ENCODE measurements at places on chromosomes 6 and 20.

DNA sequence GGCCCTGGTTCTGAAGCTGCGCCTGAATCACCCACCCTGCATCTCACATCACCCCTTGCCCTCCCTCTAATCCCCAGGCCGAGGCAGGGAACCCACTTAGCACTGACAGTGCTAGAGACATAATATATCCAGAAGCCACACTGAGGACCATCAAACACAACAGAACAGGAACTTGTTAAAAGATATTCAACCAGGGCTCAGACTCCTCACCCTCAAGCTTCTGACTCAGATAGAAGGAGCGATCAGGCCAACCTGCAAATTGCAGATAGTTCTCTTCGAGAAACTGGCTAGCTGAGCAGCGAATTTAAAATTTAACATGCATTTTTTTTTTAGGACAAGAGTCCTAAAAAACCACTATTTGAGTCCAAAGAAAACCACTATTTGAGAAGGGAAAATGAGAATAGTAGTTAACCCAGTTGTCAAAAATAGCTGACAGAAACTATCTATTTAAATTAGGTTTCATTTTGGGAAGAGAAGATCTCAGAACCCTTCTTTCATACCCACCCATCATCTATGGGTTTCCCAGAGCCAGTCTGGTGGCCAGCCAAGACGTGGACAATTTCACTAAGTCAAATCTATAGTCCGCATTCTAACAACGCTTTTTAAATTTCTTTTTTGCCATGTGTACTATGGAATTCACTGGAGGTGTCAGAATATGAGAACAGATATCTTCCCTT, 95.6 kb downstream of the OPRM1 start:
- DNase-seq, result no peak

DNA sequence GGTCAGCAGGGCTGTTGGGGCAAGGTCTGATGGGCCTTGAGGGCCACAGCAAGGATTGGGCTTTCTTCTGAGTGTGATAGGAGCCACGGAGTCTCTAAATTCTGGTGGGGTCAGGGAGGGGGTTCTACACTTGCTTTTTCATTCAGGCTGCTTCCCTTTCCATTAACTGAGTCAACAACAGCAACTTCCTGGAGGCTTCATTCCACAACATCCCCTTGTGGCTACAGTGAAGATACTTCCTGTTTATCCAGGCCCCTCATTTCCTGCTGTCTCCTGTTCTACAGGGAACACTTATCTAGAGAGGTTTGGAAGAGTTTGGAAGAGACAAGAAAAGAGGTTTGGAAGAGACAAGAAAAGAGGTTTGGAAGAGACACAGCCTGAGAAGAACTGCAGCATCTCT, 144.8 kb upstream of the ENPP5 start:
- DNase-seq, result no peak

- DNase-seq, result no peak
Measured at GRCh38 chr6:30991891-30992290, 8.4 kb downstream of the MUC21 start.

GRCh38 chr20:45873409-45874103, 7.5 kb upstream of the ZSWIM1 start:
- DNase-seq, result no peak

DNA sequence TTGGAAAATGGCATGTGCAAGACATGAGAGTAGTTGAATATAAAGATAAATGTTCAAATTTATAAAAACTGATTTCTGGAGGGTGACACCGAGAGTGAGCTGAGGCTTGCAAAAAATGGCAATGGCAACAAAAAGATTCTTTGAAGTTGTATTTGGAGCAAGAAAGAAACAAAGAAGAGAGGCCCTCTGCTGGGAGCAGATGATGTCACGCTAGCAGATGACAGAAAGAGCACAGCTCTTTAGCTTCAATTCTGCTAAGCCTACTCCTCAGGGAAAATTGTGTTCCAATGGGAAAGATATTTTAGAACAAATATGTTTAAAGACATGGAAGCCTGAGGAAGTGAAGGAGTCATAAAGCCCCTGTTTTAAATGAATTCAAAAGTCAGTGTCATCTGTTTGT, 125.3 kb upstream of the NOX3 start:
- no peak for DNase-seq

- no peak for DNase-seq
Measured at GRCh38 chr6:81906709-81907204, 154.3 kb upstream of the TENT5A start.

GRCh38 chr6:74656453-74656852, 549.4 kb downstream of the COL12A1 start:
- DNase-seq, result no peak

DNA sequence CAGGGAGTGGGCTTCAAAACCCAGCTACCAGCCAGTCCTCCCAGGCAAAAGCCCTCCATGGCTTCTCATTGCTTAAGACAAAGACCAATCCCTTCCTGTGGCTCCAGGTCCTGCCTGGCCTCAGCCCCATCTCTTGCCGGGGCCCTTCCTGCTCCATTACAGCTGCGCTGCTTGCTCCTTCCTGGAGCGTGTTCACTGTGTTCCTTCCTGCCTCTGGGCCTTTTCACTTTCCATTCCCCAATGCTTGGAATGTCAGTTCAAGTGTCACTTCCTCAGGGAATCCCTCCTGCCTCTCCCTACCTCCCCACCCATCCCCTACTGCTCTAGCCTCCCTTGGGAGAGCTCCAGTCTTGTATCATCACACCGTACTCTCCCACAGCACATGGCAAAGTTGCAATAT, 11.1 kb upstream of the ITPR3 start:
- DNase-seq, result no peak

DNA sequence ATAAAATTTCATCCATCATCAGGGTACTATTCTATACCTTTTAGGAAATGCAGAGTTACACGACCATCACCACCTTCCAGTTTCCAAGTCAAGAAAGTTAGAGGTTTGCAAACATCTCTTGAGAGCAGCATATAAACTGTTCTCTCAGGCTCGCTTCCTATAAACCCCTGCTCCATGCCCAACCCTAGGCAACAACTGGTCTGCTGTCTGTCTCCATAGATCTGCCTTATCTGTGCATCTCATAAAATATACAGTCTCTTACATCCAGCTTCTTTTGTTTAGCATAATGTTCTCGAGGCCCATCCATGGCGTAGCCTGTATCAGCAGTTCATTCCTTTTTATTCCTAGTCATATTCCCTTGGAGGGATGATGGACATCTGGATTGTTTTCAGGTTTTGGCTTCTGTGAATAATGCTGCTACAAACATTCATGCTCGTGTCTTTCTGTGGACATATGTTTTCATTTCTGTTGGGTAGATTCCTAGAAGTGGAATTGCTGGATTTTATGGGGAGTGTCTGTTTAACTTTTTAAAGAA, 6.1 kb downstream of the PTPRT start:
- DNase-seq, result no peak

GRCh38 chr20:49466114-49466912, 16.2 kb downstream of the KCNB1 start:
- DNase-seq, result no peak

GRCh38 chr6:106247733-106248132, 77.8 kb downstream of the ATG5 start:
- DNase-seq, result no peak

DNA sequence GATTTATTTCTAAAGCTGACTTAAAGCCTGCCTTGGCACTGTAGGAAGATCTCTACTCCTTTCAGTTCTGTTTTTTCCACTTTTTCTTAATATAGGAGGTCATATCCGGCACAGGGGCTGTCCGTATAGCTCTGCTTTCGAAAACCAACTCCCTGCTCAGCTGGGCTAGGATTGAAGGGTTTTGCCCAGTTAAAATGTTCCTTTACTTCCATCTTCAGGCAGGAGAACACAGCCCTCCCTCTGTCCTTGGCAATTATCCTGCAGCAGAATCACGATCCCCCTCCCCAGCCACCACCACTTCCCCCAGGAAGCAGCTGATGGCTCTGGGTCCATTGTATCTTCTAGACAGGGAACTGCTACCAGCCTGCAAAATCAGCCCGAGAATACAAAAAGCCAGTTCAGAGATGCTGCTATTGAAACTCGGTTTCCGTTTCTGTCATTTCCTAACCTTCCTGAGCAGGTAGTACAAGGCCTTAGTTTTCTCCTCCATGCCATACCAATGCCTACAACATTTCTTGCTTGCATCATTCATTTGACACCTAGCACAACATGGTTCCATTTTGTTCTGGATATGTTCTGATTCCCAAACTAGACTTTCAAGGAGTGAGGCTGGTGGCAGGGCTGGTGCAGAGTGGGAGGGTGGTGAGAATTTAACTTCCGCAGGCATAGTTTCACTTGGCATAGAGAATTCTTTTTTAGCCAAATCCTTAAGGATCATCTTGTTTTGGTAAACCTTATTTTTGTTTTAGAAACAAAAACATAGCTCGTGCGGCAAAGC, 53.9 kb downstream of the FAM50B start:
- DNase-seq, result no peak

- DNase-seq, result no peak
Measured at GRCh38 chr6:43520097-43520496, 3.2 kb downstream of the POLR1C start.

- DNase-seq, result peak; percentile 7
Measured at GRCh38 chr6:128731249-128732165, 151.4 kb upstream of the LAMA2 start.

DNA sequence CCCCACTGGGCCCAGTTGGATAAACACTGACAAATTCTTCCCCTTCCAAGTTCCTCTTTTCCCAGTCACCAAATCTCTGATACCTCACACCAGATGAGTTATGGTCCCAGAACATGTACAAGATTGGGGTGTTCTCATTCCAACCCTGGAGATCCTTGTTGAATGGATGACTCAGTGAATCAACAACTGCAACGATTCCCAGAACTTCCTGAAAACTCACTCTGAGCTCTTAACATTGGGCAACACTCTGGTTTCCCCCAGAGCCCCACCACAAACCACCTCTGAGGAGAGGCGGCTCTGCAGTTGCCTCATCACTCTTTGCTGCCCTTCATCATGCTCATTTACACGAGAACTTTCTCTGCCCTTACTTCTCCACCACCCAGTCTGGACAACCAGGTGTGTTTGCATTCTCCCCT, 115.2 kb downstream of the MRPL14 start:
- no peak for DNase-seq

DNA sequence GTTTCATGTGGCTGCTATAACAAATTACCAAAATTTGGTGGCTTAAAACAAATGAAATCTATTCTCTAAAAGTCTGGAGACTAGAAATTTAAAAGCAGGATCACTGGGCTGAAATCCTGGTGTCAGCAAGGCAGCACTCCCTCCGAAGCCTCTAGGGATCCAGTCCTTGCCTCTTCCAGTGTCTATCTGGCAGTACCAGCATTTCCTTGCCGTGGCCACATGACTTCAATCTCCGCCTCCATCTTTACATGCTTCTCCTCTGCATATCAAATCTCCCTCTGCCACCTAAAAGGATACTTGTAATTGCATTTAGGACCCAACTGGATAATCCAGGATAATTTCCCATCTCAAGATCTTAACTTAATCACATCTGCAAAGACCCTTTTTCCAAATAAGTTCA, 30.2 kb downstream of the ARHGAP18 start:
- no peak for DNase-seq

DNA sequence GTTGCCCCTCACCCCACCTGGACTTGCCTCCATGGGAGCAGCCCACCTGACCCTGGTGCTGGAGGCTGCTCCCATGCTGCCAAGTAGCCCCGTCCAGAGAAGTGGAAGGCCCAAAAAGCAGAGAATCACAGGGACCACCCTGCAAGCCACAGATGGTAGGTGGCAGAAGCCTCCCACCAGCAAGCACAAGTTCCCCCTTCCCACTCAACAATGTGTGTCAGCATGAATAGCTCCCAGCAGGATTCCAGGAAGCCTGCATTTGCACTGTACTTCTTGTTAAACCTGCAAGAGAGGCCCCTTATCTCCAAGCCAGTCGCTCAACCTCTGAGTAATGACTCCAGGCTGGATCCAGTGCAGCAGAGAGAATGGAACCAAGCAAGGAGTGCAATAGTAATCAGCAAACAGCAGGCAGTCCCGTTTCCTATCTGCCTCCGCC, 180.8 kb upstream of the CST7 start:
- no peak for DNase-seq

DNA sequence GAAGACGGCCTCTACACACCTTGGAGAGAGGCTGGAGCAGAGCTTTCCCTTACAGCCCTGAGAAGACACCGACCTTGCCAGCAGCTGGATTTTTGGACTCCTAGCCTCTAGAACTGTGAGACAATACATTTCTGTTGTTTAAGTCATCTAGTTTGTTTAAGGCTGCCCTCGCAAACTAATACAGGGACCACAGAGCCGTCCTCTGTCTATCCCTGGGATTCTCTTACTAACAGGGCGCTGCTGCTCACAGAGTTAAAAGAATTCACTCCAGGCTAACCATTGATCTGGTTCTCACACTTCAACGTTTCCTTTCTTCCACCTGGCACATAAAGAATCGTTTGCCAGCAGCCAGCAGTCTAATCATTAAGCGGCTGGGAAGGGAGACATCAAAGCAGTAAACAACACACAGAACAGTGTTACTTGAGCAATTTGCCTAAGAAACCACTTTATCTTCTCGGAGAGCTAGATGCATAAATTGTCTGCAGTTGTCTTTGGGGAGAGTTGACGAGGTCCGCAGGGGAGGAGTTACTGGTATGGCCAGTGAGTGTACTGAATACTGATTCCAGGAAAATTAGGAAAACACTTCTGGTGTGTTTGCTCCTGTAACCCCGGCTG, 103.5 kb upstream of the AKAP12 start:
- no peak for DNase-seq

DNA sequence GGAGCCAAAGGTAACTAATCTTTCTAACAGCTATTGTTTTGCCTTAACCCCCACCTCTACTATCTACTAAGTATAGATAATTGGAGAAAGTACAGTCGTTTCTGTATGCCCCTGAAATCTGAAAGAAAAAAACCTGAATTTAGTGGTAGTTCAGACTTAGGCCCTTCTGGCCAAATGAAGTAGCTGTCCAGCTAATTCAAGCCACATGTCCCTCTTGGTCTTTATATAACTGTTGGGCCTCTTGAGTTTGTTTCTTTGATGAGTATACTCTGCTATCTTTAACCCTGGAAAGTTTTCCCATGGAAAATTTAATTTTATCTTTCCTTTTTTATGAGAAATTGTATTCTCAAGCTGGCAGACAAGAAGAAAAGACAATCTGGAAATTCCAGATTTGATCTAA, 73.0 kb upstream of the FAM8A1 start:
- no peak for DNase-seq

DNA sequence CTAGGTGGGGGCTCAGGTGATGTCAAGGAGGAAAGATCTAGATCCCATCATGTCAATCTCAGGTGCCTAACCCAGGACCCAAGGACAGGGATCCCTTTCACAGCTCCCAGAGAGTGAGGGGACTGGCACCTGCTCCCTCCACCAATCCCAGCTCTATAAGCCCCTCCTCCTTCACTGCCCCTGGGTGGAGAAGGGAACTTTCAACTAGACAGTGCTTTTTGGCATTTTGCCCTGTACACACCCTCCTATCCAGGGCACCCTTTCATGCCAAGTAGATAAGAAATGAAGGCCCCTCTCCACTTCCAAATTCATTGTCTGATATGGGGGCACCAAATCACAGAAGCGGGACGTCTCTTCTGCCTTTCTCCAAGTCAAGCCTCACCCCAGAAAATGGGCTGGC, 61.6 kb downstream of the MDGA1 start:
- DNase-seq, result no peak

GRCh38 chr20:64176971-64177370, 12.7 kb downstream of the MYT1 start:
- no peak for DNase-seq

- DNase-seq, result no peak
Measured at GRCh38 chr6:87250019-87250418, 72.4 kb upstream of the SMIM8 start.
